ENCODE measurements at places on chromosomes 5 and 9.
A peak's percentile ranks its signal among the peaks of the same experiment; 100 is the strongest.

DNA sequence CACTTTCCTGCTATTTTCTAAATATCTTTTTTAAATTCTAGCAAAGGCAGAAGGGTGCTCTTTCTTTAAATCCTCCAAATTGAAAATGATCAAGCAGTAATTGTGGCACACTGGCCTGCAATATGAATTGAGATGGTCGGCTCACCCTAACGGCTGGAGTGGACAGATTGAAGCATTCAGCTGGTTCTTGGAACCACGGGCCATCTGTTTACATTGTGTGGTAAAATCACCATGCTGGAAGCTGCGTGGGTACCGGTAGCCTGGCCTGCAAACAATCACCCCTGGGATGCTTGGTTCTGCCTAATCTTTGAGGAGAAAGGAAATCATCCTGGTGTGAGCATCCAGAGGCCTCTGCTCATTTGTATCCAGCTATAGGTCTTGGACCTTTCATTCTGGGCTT lies 289.3 kb downstream of the ZNF608 start:
- no peak for DNase-seq

GRCh38 chr5:142091922-142092321 lies 16.7 kb upstream of the NDFIP1 start:
- no peak for DNase-seq

GRCh38 chr5:58944221-58944620 lies 361.3 kb downstream of the RAB3C start:
- peak; percentile 14 for DNase-seq

DNA sequence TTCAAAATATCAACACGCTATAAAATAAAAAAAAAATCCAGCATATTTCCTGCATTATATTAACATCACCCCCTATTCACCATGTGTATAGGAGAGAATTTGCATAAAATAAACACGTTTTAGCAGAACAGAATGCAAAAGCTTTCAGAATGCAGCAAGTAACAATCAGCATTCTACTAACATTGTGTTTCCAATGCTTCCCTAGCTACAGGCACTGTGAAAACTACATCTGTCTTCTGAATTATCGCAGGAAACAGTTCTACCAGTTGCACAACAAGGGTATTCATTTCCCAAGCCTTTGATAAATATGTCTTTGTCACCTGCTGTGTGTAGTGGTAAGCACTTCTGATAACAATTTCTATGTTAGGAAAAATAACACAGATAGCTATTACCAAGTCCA lies 1015.8 kb downstream of the CDH18 start:
- DNase-seq: no peak

- peak; percentile 64 for DNase-seq
Observed at GRCh38 chr5:24749701-24750100, 104.9 kb upstream of the CDH10 start.

GRCh38 chr5:81558188-81558587 lies 164.3 kb upstream of the ACOT12 start:
- no peak for DNase-seq

DNA sequence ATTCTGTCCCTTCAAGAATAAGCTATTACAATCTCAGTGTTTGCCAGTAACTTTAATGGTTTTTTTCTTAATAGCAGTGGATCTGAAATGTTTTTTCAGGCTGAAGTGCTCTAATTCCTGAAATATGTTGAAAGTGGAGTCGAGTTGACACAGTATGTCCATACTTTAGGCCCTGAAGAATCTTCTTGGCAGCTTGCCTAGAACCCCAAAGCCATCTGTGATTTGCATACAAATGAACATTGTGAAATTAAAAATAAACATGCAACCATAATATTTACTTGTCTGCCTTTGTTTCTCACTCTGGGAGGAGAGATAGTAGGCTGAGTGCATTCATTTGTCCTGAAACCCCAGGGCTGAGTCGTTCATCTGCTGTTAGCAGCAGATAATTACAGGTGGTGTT lies 152.7 kb downstream of the ADCY2 start:
- DNase-seq: no peak

DNA sequence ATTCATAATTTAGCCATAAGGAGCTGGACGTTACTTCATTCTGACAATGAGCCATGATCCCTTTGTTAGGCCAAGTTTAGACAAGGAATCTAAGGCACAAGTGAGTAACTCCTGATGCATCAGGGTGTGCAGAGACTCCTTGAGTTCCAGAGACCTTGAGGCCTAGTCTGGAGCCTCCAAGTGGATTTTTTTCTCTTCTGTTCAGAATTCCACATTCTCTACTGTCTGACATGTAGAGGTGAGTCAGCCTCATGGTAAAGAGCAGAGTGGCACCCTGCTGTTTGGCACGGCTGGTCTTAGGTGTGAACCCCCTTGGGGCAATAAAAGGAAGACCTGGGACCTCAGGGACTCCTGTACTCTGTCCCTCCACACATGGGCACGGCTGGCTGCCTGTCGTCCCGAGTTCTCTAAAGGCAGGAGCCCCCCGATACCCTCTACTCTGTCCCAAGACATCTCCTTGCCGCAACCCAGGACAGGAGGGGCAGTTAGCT lies 22.0 kb upstream of the TGFBI start:
- peak; percentile 94 for DNase-seq

DNA sequence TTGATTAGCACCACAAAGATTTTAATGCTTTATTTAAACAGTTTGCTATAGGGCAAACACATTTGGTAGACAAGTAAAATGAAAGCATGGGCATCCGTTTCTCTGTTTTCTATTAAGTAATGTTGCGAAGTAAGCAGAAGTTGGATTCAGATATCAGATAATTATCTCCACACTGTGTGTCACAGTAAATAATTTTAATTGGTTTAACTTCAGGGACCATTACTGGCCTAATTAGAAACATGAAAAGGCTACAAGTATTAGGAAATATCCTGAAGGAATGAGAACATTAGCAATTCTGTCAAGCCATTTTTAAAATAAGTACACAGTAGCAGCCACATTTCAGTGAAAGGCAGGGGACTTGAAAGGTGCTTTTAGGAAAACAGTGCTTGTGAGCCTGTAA lies 975.4 kb downstream of the NR2F1-AS1 start:
- no peak for DNase-seq

DNA sequence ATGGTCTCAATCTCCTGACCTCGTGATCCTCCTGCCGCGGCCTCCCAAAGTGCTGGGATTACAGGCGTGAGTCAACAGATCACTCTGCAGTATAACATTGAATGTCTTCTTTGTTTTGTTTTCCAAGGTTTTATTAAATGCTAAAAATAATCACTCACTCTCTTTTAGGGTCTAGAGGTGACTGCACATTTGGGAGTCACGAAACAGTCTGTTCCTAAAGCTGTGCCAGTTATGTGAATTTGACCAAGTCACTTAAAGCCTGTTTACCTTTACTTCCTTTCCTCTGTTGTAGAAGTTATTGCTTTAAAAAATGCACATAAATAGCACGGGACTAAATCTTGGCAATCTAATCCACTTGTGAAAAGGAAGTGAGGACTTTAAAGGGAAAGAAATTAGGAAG lies 304.9 kb upstream of the PTGER4 start:
- no peak for DNase-seq

- DNase-seq: no peak
Observed at GRCh38 chr9:137721899-137722298, 103.1 kb downstream of the EHMT1 start.

GRCh38 chr5:140267201-140267540 lies 35.7 kb downstream of the PFDN1 start:
- no peak for DNase-seq

- peak; percentile 93 for DNase-seq
Observed at GRCh38 chr5:110751902-110752762, 13.3 kb downstream of the SLC25A46 start.

GRCh38 chr5:168925160-168925559 lies 346.0 kb upstream of the PANK3 start:
- DNase-seq: no peak

GRCh38 chr9:26565118-26565517 lies 327.5 kb downstream of the CAAP1 start:
- no peak for DNase-seq

GRCh38 chr9:129934041-129934591 lies 98.9 kb downstream of the USP20 start:
- no peak for DNase-seq

DNA sequence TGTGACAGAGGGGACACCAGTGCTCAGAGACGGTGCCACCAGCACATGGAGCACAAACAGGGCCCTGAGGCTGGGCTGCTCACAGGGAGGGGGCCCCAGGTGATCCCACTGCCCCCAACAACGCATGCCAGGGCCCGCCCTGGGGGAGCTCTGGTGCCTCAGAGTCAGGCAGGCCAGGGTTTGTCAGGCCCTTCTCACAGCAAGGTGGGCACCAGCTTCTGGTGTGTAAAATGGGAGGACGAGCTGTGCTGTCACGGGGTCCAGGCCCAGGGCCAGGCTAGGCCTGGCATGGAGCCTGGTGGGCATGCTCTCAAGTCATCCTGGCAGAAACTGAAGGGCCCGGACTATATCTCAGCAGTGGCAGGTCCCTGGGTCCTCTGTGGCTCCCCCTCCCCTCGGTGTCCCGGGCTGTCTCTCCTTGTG lies 34.5 kb downstream of the PRRT1B start:
- DNase-seq: no peak

DNA sequence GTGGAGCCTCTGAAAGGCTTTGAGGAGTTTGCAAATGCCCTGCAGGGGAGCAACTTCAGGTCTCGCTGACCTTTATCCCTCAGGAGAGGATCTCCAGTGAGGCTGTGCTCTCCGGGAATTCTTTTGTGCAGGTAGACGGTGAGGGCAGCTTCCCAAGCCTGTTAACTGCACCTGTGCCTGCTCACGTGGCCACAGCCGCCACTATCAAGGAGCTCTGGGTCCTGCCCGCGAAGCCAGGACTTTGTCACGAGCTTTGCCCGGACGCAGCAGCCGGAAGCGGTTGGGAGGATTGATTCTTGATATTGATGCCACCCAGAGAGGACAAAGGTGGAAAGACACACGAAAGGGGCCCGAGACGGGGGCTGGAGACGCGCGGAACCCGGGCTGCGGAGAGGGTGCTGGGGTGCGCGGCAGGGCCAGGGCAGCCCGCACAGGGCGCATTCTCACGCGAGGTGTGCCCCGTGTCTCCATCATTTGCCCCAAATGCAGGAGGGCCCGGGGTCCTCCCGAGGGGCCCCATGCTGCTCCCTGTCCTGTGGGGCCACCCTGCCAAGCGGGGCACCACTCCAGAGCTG lies 18.2 kb downstream of the SLC9A3 start:
- DNase-seq: no peak

- DNase-seq: peak; percentile 96
Observed at GRCh38 chr9:83979812-83980394, at the start of gene HNRNPK. Gene HNRNPK (minus strand): TSS chr9:83980215. CDS start chr9:83978252, 1,963 bp downstream.

DNA sequence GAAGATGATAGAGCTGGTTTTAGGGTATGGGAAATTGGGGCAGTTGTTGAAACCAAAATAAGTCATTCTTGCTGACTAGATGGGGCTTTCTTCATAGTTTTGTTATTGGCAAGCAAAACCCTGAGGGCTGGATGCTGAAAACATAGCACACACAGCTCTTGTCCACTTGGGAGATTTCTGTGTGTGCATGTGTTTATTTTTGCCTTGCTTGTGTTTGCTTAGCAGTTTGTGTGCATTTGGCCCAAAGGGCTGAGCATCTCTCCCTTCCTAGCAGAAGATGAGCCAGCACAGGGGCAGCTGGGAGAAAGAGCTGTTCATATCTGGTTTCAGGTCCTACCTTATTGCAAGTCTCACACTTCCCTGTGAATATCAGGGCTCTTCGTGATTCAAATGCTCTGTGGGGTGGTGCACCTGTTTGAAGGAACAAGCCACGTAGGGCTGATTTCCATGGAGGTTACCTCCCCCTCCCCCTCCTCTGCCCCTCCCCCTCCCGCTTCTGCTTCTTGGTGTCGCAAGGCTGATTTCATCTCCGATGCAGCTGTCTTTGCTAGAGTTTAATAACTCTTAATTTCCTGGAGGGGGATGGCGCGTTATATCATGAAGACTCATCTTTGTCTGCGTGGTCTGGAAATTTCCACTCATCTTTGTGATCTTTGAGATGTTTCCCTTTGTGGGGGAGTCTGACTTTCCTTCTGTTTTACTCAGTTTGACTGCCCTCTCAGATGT lies 296.5 kb downstream of the ARHGAP26 start:
- DNase-seq: no peak

- no peak for DNase-seq
Observed at GRCh38 chr5:111234125-111234524, 9.9 kb downstream of the CAMK4 start.

DNA sequence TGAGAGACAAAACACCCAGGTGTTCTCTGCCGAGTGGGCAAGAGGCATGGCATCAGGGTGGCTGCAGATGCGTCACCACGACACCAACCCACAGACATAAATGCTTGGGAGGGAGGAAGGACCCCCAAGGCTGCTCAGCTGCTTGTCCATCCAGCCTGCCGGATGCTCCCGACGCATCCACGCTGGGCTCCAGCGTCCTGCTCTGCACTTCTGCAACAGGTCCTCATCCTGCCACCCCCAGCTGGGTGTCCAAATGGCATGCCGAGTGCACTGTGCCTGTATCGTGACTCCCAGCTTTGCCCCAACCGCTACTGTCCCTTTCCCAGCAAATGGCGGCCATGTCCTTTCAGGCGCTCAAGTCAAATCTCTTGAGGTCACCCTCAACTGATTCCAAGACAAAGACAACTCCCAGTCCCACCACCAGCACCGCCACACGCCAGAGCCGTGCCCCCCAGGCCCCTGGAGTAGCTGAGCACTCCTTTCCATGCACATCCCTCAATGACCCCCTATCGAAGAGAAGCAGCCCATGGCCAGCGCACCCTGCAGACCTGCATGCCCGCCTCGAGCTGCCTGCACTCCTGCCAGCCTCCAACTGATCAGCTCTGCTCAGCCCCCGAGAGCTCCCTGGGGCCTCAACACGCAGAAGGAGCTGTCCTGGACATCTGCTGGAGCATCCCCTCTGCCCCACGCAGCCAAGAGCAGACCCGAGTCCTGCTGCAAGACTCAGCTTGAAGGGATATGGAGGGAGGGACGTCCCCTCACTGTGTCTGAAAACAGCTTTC lies 116.7 kb downstream of the ROR2 start:
- DNase-seq: no peak

GRCh38 chr9:30075451-30076199 lies 2308.8 kb upstream of the ACO1 start:
- peak; percentile 79 for DNase-seq

DNA sequence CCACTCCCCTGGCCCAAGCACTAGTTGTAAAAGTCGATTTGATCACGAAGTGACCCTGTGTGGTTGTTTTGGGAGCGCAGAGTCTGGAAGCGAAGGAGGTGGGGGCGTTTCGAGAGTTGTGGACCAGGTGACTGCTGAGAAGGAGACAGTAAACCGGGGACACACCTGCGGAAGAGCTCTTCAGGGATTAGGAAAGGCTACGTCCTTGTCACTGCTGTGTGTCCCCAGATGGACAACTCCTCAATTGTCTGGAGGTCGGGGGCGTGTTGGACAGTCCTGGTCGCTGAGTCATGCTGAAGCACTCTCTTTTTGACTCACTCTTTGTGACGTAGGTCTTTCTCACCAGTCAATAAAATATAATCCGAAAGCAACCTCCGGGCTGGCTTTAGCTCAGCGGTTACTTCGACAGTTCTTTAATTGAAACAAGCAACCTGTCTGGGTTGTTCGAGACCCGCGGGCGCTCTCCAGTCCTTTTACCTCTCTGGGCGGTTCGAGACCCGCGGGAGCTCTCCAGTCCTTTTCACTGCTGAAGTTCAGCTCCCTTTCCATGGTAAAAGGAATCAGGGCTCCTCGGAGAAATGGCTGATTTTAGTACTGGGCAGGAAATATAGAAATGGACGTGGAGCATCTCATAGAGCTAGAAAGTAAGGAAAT lies 10.8 kb downstream of the ZMAT2 start:
- DNase-seq: peak; percentile 98

Data from M059J (cell line).